Stimulated activated CD8-positive, alpha-beta memory T cell treated with anti-CD3 and anti-CD28 coated beads, Interleukin-2, amount 100 ng/mL, for 48 hours (primary cell): ENCODE measurements at places on chromosomes 2 and 18.

- DNase-seq: no peak
Observed at GRCh38 chr2:29295845-29296244, 180.6 kb downstream of the CLIP4 start.

- DNase-seq: no peak
Observed at GRCh38 chr2:113127646-113128570, 510 bp downstream of the IL1RN start.

DNA sequence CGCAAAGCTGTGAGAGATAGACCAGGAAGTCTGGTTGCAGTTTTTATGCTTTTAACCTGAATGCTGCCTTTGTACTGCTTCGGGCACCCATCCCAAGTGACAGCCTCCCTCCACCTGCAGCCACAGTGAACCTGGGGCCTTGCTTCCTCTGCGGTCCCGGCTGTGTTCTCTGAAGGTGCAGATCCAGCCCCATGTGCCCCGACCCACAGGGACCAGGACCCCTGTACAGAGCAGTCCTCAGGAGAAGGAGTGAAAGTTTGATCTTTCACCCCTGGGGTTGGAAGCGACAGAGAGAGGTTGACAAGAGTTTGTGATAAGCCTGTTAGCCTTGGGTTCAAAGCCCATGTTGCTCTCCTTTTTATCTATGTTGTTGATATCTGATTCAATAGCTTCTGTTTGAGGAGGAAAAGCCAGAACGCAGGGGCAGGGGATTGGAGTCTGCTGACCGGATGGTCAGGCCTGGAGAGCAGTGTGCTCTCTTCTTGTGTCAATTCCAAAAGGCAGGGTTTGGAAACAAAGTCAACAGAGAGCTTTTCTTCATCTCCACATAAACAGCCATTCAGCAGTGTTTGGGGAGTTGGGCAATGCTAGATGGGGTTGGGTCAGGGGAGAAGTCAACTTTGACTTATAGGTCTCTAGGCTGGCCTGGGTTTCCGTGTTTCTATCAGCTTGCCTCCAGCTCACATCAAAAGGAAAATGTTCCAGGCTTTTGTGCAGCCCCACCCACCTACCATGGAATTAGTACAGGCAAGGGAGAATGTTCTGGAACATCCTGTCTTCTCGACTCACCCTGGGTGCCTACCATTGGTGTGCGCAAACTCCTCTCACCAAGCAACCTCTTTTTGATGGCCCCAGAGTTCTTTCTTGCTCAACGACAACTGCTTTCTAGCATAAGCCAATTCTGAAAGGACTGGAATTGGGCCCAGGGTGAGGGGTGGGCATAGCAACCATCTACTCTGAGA is 214.9 kb downstream of the ALPK2 start:
- DNase-seq: no peak

- DNase-seq: no peak
Observed at GRCh38 chr18:24112874-24113615, 25.8 kb upstream of the CABYR start.

DNA sequence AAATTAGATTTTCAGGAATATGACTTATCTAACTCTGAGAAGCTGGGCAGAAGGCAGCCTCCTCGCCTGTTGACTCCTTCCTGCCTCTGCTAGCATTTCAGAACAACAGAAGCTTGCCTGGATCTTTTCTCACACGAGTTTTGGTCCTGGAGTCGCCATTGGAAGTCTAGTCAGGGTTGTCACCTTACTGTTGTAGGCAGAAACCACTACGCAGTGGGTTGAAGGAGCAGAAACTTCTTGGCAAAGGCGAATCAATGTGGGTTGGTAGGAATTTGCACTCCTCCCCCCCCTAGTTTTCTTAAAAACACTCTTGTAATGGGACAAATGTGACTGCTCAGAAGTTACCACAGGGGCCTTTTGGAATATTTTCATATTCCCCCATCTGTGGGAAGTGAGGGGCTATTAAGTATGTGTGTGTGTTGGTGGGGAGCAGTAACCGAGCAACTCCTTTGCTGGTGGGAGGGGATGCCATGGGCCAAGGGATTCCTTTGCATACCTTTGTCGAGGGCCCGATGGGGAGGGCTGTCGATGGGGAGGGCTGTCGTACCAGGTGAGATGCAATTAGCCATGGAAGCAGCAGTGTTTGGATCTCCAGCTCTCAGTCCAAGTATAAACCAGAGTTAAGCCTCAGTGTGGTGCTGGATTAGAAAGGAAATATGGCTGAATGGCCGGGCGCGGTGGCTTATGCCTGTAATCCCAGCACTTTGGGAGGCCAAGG is 117.4 kb downstream of the FMNL2 start:
- no peak for DNase-seq

DNA sequence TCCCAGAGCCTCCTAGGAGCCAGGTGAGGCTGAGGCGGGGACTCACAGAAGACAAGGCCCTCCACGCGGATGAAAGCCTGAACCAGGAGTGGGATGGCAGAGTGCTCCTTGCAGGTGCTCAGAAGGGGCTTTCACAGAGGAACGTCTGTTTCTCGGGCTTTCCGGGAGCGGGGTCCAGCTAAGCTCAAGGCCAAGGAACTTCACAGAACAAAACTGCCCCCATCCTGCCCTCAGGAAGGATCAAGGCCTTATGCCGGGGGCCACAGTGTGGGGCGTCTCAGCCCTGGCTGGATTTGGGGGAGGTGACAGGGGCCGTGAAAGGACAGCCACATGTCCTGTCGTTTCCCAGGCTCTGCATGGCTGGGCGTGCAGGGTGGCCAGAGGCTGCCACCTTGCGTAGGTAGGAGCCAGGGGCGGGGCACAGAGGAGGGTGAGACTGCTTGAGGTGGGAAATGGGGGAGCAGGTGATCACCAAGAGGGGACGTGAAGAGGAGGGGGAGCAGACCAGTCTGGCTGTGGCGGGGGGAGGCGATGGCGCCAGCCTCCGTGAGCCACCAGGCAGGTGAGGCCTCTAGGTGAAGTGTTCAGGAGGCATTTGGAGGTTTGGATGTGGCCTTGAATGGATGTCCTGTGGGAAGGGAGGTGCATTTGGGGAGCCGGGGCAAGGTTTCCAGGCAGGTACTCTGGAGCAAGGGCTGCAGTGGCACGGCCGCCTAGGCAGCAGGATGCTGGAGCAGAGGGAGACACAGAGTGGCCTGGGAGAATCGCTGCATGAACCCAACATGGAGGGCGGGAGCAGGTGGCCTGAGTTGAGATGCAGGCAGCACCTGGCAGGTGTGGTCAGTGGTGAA is 79.1 kb downstream of the TWIST2 start:
- DNase-seq: no peak

GRCh38 chr2:236820763-236821344 is 251.2 kb downstream of the ACKR3 start:
- no peak for DNase-seq

DNA sequence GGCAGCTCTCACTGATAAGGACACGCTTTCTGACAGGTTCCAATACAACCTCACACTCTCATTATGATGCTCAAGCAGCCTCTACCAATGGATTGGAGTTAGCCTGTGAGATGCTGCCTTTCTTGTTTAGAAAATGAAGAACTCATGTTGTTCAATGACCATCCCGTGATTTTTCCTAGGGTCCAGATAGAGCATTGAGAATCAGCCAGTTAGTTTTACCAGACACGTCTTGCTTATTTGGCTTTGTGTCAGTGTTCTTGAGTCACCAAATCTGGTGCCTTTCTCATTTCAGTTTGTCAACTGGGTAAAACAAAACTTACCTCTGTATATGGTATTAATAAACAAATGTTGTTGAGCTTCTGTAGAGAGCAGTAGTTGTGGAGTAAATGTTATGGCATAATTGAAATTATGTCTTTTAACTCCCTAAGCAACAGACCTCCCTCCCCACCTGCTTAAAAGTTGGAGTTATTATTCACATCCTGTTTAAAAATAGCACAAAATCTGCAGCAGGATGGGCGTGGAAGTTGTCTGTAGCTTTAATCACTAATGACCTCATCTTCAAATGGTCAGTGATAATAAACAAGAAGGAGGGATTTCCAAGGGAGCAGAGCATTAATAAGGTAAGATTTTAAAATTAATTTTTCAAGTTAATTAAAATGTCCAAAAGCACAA is 167.3 kb downstream of the HRH4 start:
- DNase-seq: no peak

GRCh38 chr2:37326285-37326684 is 1.7 kb upstream of the PRKD3 start:
- no peak for DNase-seq

DNA sequence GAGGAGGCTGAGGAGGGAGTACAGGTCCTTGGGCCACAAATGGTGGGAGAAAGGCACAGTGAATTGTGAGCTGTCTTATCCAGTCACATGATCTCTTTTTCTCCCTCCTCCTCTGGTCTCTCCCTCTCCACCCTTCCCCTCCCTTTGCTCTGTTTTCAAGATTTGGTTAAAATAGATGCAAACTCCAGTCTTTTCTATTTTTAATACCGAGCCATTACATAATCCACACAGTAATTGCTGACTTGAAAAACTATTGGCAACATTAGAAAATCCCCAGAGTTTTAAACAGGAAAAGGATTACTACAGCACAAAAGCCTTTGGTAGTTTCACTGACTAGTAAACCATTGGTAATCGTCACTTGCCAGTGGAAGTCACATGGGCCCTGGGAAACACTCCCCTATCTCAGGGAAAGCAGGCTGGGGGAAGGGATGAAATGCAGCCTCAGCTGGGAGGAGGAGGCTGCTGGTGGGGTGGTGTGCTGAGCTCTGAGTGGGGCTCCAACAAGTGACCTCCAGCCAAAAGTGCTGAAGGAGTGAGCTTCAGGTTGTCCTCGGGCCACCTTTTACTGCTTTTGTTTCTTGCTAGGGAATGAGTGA is 57.4 kb upstream of the PCBP1 start:
- DNase-seq: no peak

GRCh38 chr18:448116-448790 is 52.2 kb downstream of the COLEC12 start:
- DNase-seq: no peak

GRCh38 chr18:31596081-31596872 is 4.6 kb downstream of the TTR start:
- DNase-seq: no peak

GRCh38 chr2:39696838-39697237 is 31.1 kb downstream of the TMEM178A start:
- DNase-seq: no peak

DNA sequence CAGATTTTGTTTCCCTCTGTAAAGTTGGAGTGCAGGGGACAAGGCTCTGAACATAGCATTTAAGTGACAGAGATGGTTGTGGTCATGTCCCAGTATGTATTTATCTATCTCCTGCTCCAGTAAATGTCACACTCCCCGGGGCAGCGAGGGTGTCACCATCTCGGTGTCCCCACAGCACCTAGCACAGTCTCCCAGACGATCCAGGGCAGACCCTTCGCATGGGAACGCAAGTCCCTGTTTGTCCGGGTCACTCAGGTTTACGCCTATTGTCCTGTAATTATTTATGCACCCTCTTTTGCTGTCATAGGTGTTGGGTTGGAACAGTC is 12.6 kb upstream of the NTSR2 start:
- no peak for DNase-seq

- DNase-seq: no peak
Observed at GRCh38 chr2:7911196-7911595, 770.7 kb upstream of the ID2 start.

DNA sequence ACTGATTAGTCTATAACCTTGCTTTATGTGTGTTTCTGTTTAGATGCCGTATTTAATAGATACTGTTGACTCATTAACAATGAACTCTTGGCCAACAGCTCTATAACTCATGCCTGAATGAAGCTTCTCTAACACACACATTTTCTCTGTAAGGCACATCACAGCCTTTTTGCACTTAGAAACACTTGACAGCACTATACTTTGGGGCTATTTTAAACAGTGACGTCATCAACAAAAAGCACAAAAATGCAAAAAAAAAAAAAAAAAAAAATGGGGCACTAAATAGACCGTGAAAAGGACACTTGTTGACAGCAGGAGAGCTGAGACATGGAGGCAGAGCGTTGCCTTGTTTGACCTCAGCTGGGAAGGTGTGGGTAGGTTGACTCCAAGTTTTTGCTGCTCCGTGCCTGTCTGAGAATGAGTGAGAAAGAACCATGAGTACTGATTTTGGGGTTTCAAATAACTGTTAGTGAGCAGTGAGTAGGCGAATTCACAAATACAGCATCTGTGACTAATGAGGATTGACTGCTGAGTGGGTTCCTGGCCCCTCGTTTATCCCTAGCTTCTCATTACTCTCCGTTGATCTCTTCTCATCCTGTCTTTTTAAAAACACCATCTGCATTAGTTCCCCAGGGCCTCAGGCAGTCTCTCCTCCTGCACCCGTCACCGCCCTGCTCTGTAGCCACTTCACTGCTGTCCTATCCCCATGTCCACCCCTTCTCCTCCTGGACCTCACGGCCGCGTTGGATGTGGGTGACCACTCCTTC is 24.4 kb downstream of the SPP2 start:
- DNase-seq: no peak

DNA sequence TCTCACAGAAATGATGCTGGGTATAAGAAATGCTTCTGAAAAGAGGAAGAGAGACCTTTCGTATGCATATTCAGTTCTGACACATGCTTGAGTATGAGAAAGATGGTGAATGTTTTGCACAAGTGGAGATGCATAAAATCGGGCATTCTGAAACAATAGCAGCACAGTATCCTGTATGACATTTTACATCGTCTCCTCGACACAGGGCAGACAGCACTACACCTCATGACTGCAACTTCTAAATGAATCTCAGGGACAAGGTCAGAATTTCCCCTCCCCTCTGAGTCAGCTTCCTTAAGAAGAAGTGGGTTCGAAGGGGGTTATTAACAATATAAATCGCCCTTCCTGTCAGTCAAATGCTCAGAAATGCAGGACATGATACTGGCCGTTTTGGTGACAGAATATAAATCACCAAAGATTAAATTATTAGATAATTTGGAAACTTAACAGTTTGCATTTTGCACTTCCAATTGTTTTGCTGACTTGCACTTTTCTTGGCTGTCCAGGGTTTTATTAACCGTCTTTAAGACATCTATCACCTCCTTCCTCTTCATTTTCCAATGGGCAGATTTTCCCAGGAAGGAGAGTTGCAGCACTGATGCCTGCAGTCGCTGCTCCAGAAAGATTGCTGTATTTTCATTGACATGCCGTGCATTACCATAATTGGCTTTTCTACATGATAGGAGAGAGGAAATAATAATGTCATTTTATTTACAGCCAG is 57.2 kb downstream of the TSHZ1 start:
- no peak for DNase-seq

DNA sequence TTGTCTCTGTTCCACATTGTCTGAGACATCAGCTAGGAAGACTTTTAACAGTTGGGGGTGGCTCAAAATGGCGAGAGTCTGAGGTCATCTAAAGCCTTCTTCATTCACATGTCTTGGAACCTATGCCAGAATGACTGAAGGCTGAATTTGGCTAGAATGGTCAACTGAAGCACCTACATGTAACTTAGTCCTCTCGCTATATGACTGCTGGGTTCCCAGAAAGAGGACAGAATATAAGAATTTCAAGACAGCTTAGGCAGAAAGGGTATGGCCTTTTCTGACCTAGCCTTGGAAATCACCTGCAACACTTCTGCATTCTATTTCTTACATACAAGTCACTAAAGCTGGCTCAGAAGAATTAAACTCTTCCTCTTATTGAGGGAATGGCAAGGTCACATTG is 75.6 kb upstream of the OTX1 start:
- DNase-seq: no peak

GRCh38 chr2:11057031-11057430 is 98.2 kb upstream of the SLC66A3 start:
- DNase-seq: no peak
